ENCODE measurements at places on chromosomes 16 and 17.
A peak's percentile ranks its signal among the peaks of the same experiment; 100 is the strongest.

DNA sequence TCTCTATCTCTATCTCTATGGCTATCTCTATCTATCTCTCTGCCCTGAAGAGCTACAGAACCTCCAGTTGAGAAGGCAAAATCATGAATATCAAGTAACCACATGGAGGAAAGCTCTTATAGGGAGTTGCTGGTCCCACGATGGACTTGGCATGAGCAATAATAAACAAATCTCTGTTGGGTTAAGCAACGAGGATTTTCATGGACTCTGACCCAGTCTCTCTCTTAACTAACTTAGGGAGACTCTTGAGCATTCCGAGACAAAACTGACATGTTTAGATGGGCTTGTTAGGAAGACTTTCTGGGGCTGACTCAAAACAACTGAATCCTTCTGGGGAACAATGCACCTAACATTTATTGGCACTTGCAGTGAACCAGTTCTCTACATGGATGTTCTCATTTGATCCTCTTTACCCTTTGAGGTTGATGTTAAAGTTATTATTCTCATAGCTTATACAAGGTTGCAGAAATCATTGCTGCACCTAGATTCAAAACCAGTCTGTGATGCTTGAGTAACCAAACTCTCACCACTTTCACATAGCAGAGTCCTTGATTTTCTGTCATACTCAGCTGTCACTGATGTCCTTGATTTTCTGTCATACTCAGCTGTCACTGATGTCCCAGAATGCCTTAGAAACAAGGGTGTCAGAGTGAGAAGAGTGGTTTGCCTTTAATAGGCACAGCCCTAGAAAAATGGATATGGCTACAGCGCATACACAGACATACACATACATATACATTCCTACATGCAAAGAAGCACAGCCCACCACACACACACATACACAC is 354.6 kb upstream of the MAF start:
- no peaks in the 10 kb centered on the region for H3K4me1 ChIP-seq
- peaks cover 2% of the 10 kb centered on the region for H3K27me3 ChIP-seq
- no peak overlapping the region for H3K4me3 ChIP-seq
- no peak for ATAC-seq
- H3K36me3 ChIP-seq = no peaks in the 10 kb centered on the region
- no peak overlapping the region for H3K27ac ChIP-seq

GRCh38 chr16:24139282-24139681 is 116.9 kb upstream of the CACNG3 start:
- no peaks in the 10 kb centered on the region for H3K4me1 ChIP-seq
- no peak for ATAC-seq
- no peak overlapping the region for H3K4me3 ChIP-seq
- H3K27ac ChIP-seq = no peak overlapping the region
- no peaks in the 10 kb centered on the region for H3K36me3 ChIP-seq

- H3K27me3 ChIP-seq = no peaks in the 10 kb centered on the region
- H3K27ac ChIP-seq = peak overlapping the region; percentile 81
- no peak for ATAC-seq
Observed at GRCh38 chr16:53209877-53210276, 155.1 kb downstream of the CHD9 start.

GRCh38 chr17:82756166-82756565 is 4.3 kb downstream of the TBCD start:
- no peak for ATAC-seq
- no peaks in the 10 kb centered on the region for H3K27me3 ChIP-seq
- peaks cover 30% of the 10 kb centered on the region for H3K4me1 ChIP-seq
- H3K36me3 ChIP-seq = no peaks in the 10 kb centered on the region

DNA sequence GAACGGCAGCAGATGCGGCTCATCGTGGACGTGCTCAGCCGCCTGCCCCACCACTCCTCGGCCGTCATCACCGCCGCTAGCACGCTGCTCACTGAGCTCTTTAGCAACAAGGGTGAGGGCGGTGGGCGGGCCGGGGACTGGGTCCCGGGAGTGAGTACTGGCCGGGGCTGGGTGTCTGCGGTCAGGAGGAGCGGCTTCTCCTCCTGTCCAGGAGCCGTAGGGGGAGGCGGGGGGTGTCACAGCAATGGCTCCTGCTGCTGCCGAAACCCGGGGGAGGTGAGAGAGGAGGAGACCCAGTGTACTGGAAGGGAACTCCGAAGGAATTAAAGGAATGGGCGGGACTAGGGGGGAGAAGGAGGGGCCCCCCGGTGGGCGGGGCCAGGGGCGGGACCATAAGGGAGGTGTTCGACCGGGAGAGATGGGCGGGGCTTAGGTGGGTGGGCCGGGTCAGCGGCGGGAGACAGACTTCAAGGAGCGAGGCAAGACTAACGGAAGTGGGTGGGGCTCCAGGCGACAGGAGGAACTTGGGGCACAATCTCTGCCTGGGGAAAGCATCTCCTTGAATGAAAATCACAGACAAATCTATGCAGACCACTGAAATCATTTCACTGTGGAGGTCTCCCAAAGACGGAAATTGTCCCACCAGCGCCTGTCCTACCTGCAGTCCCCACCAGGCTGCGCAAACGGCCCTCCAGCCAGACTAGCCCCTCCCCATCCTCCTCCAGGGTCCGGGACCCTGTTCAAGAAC is 2.4 kb downstream of the NAGS start:
- peaks cover 28% of the 10 kb centered on the region for H3K4me1 ChIP-seq
- peak; percentile 92 for ATAC-seq
- no peak overlapping the region for H3K27ac ChIP-seq
- peaks cover 47% of the 10 kb centered on the region for H3K27me3 ChIP-seq
- peak overlapping the region; percentile 58 for H3K4me3 ChIP-seq

- no peaks in the 10 kb centered on the region for H3K4me1 ChIP-seq
- H3K27me3 ChIP-seq = peaks cover 71% of the 10 kb centered on the region
- H3K27ac ChIP-seq = peak overlapping the region; percentile 57
- H3K36me3 ChIP-seq = no peaks in the 10 kb centered on the region
Observed at GRCh38 chr16:88384222-88385111, 1.7 kb downstream of the ZNF469 start.

DNA sequence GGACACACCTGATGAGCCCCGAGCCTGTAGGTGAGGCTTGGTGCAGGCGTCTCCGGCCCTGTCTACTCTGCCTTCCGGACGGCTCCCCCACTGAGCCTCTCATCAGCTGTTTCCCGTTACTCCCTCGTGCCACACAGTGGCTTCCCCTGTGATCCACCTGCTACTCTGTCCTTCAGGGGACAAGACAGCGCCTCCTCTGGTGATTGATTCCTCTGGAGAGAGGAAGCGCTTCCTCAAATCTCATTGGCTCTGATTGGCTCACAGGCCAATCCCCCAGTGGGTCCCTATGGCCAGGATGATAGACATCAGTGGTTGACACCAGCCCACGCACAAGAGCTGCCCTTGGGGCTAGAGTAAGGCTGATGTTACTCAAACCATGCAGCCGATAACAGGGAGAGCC is 24.0 kb downstream of the RNF213 start:
- H3K27ac ChIP-seq = no peak overlapping the region
- peaks cover 13% of the 10 kb centered on the region for H3K4me1 ChIP-seq
- H3K36me3 ChIP-seq = no peaks in the 10 kb centered on the region
